Fibroblast of lung (primary cell): ENCODE measurements at places on chromosomes 3 and 15. TPM values are rescaled to one million over a fixed set of nuclear protein-coding genes. Genes with fewer than 3 reads are reported as not detected.

The MYO9A gene
- polyA plus RNA-seq = 11.5 and 12.8 TPM in 2 replicates

The GOLGA8F gene
- polyA plus RNA-seq = not detected in 2 replicates

The AGBL1 gene
- polyA plus RNA-seq = not detected in 2 replicates

The TRH gene
- polyA plus RNA-seq = not detected in 2 replicates

The GMNC gene
- polyA plus RNA-seq = 0.17 and 1.5 TPM in 2 replicates

The PARP15 gene
- polyA plus RNA-seq = 0.62 and 0.70 TPM in 2 replicates

The ST8SIA2 gene
- polyA plus RNA-seq = not detected in 2 replicates

The CCR8 gene
- not detected in 2 replicates for polyA plus RNA-seq

The XCR1 gene
- 0.01 and 0.02 TPM in 2 replicates for polyA plus RNA-seq

The TFRC gene
- polyA plus RNA-seq = 99.8 and 118 TPM in 2 replicates

The SMARCC1 gene
- polyA plus RNA-seq = 23.6 and 31.1 TPM in 2 replicates

The CDC25A gene
- 3.1 and 6.1 TPM in 2 replicates for polyA plus RNA-seq

The C3orf85 gene
- not detected in 2 replicates for polyA plus RNA-seq

The CCR1 gene
- 0.99 and 9.9 TPM in 2 replicates for polyA plus RNA-seq

The CCR3 gene
- 0.03 and 0.16 TPM in 2 replicates for polyA plus RNA-seq

The SLC6A1 gene
- polyA plus RNA-seq = not detected in 2 replicates

The GRAMD2A gene
- polyA plus RNA-seq = 0.09 and 0.15 TPM in 2 replicates

The ANKUB1 gene
- not detected in 2 replicates for polyA plus RNA-seq

The CCR5 gene
- polyA plus RNA-seq = 0.15 TPM in 1 of 2 replicates, not detected in the other

The DENND4A gene
- 13.5 and 16.7 TPM in 2 replicates for polyA plus RNA-seq

The CCRL2 gene
- 0.46 and 3.7 TPM in 2 replicates for polyA plus RNA-seq

The LTF gene
- not detected in 2 replicates for polyA plus RNA-seq

The CACNA1D gene
- 0.33 and 0.37 TPM in 2 replicates for polyA plus RNA-seq

The EIF2B5 gene
- polyA plus RNA-seq = 23.8 and 26.7 TPM in 2 replicates

The CLSTN2 gene
- 0.07 and 1.3 TPM in 2 replicates for polyA plus RNA-seq

The UQCC5 gene
- 12.3 and 13.8 TPM in 2 replicates for polyA plus RNA-seq

The CHRNA5 gene
- 1.2 and 2.9 TPM in 2 replicates for polyA plus RNA-seq

The DZIP1L gene
- 5.2 and 8.9 TPM in 2 replicates for polyA plus RNA-seq

The SLC15A2 gene
- polyA plus RNA-seq = 0.29 and 0.31 TPM in 2 replicates

The ATP13A4 gene
- polyA plus RNA-seq = 0.01 and 0.10 TPM in 2 replicates

The GALNT15 gene
- polyA plus RNA-seq = 3.1 and 10.7 TPM in 2 replicates

The WDR72 gene
- polyA plus RNA-seq = not detected in 2 replicates

The OR5K2 gene
- polyA plus RNA-seq = not detected in 2 replicates

The GRIP2 gene
- 0.10 and 0.87 TPM in 2 replicates for polyA plus RNA-seq

The NLGN1 gene
- polyA plus RNA-seq = 0.61 and 1.7 TPM in 2 replicates

The GRK7 gene
- not detected in 2 replicates for polyA plus RNA-seq

The SCG5 gene
- 15.9 and 27.8 TPM in 2 replicates for polyA plus RNA-seq

The DAPK2 gene
- polyA plus RNA-seq = 3.6 and 21.4 TPM in 2 replicates

The GABRG3 gene
- not detected in 2 replicates for polyA plus RNA-seq

The TRPM1 gene
- not detected in 2 replicates for polyA plus RNA-seq

The MCF2L2 gene
- polyA plus RNA-seq = 0.05 and 0.08 TPM in 2 replicates

The NIPA2 gene
- 64.7 and 65.8 TPM in 2 replicates for polyA plus RNA-seq

The TBC1D23 gene
- 54.9 and 55.7 TPM in 2 replicates for polyA plus RNA-seq

The TRMT10C gene
- polyA plus RNA-seq = 20.6 and 22.2 TPM in 2 replicates

The FBXW12 gene
- 0.05 and 0.06 TPM in 2 replicates for polyA plus RNA-seq

The EPHB3 gene
- polyA plus RNA-seq = 1.6 and 2.2 TPM in 2 replicates
